Pericardium fibroblast (primary cell): ENCODE measurements at places on chromosomes 2 and 18. TPM values are rescaled to one million over a fixed set of nuclear protein-coding genes. Genes with fewer than 3 reads are reported as not detected.

The CNDP1 gene
- not detected in 2 replicates for total RNA-seq

The PLCL1 gene
- total RNA-seq: 5.8 and 5.9 TPM in 2 replicates

The SLC39A6 gene
- 45.1 and 47.8 TPM in 2 replicates for total RNA-seq

The LRPPRC gene
- 30.6 and 47.4 TPM in 2 replicates for total RNA-seq

The CERS6 gene
- total RNA-seq: 29.0 and 42.7 TPM in 2 replicates

The EVX2 gene
- total RNA-seq: 0.09 TPM in 1 of 2 replicates, not detected in the other

The DYSF gene
- 0.70 and 9.4 TPM in 2 replicates for total RNA-seq

The AQP12B gene
- total RNA-seq: not detected in 2 replicates

The SPDYA gene
- not detected in 2 replicates for total RNA-seq

The GCG gene
- total RNA-seq: not detected in 2 replicates

The STK16 gene
- total RNA-seq: 12.2 and 13.4 TPM in 2 replicates

The SOX11 gene
- total RNA-seq: 0.12 and 2.1 TPM in 2 replicates

The RAD51AP2 gene
- not detected in 2 replicates for total RNA-seq

The EN1 gene
- 3.6 and 5.7 TPM in 2 replicates for total RNA-seq

The KCNE4 gene
- 14.1 and 21.5 TPM in 2 replicates for total RNA-seq

The SERPINB12 gene
- total RNA-seq: 0.12 TPM in 1 of 2 replicates, not detected in the other

The TACR1 gene
- under 0.01 and 0.82 TPM in 2 replicates for total RNA-seq

The INO80D gene
- 4.9 and 6.0 TPM in 2 replicates for total RNA-seq

The RAB6C gene
- total RNA-seq: not detected in 2 replicates

The COLEC12 gene
- total RNA-seq: 16.8 and 107 TPM in 2 replicates

The TRPM8 gene
- 0.17 TPM in 1 of 2 replicates, not detected in the other for total RNA-seq

The PMAIP1 gene
- total RNA-seq: 11.1 and 14.4 TPM in 2 replicates

The PRKAG3 gene
- not detected in 2 replicates for total RNA-seq
